Left colon (tissue), 2 donors: ENCODE measurements at places on chromosomes 7 and 10.

DNA sequence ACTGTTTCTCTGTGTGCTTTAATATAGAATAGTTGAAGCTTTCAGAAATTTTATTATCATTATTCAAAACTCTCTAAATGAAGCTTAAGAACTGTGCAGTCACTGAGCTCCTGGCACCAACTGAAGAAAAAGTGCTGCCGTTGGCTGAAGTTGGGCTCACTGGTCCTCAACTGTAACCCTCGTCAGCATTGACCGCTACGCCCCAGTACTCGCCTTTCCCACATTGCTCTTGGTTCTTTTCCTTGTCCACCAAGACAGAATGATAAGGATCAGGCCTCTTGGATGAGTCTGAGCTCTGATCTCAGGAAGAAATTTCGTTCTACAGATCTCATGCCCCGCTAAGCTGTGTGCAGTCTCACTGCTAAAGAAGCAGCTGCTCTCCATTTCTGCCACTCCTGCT, 7.9 kb upstream of the TAF3 start:
- no peak for DNase-seq

DNA sequence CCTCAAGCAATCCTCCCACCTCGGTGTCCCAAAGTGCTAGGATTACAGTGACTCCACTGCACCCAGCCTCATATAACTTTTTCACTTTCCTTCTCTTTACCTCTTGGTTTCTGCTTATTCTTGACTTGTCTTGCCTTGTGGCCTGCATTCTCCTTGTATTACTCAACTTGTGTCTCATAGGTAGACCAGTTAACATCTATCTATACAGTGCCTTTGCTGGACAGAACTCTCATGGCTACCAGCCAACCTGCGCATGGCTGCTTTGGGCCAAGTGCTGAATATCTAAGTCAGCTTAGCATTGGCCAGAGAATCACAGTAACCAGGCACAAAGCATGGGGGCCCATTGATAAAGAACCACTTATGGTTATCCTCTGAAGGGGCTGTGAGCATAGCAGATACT, 42.6 kb upstream of the ZNRF2 start:
- DNase-seq = no peak

GRCh38 chr7:24877790-24878311, 102.1 kb downstream of the OSBPL3 start:
- no peak for DNase-seq

- DNase-seq = no peak
Measured at GRCh38 chr10:97101166-97101940, 84.4 kb downstream of the SLIT1 start.

GRCh38 chr10:79209831-79210230, 137.4 kb upstream of the PPIF start:
- no peak for DNase-seq

DNA sequence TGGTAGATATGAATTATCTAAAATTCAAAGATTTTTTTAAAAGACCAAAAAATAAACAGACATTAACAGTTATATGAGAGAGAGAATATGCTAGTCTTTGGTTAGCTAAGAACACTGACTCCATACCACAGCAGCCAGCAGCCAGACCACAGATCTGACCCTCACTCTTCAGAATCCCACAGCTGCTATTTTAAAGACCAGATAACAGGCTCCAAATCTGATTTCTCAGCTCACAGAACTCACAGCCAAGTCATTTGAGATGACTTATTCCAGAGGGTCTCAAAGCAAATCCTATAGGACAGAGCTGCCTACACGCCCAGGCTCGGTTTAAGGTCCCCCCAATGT, 20.4 kb downstream of the NUDCD3 start:
- DNase-seq = no peak

GRCh38 chr10:132788831-132789219, 2.9 kb upstream of the NKX6-2 start:
- DNase-seq = no peak
